ENCODE measurements at places on chromosomes 1 and 21.

DNA sequence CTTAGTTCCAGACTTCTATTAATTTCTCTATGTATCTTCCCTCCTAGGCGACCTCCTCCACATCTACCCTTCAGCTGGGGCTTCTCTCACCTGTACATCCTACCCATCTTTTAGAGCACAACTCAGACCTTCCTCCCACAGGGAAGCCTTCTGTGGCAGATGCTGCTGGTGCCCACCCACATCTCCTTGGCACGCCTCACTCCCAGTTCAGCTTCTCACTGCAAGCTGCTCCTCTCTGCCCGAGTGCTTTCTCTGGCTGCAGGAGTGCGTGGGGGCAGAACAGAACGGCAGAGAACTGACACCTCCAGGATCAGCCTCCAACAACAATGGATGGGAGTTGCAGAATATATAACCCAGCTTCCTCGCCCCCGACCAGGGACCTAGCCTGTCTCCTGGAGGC lies 36.5 kb downstream of the ZBTB18 start:
- no peak for DNase-seq

DNA sequence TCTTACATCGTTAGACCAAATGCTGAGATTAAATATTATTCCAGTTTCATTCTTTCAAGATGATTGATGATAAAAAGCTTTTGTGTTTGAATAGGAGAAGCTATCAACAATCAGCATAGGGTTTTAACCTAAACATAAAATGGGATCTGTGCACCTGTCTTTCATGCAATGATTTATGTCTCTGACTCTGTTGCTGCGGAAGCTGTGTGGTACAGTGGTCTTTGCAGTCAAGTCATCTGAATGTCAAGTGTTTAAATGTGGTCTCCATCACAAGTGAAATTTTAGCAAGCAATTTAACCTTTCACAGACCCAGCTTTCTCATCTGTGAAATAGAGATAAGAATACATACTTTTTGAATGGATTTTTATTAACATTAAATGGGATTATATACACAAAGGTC lies 107.2 kb downstream of the PLPPR5 start:
- DNase-seq = no peak

- DNase-seq = no peak
Observed at GRCh38 chr1:11156441-11156840, 32.7 kb upstream of the ANGPTL7 start.

DNA sequence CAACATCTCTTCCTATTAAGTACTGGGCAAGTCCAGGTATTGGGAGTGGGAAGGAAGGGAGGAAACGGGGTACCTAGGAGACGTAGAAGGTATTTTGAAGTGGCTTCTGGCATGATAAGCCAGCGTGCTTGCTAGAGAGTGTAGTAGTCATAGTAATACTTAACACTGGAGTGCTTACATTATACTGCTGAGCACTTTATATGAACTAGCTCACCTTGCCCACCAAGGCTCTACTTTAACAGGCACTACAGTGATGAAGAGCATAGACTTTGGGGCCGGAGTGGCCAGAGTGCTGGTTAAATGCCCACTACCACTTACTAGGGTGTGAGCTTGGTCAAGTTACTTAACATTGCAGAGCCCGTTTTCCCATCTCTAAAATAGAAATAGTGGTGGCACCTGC lies 61.7 kb downstream of the ACP6 start:
- no peak for DNase-seq

- DNase-seq = no peak
Observed at GRCh38 chr1:1956101-1956500, 37.0 kb upstream of the TMEM52 start.

- no peak for DNase-seq
Observed at GRCh38 chr1:85339656-85340399, 63.4 kb upstream of the BCL10 start.

DNA sequence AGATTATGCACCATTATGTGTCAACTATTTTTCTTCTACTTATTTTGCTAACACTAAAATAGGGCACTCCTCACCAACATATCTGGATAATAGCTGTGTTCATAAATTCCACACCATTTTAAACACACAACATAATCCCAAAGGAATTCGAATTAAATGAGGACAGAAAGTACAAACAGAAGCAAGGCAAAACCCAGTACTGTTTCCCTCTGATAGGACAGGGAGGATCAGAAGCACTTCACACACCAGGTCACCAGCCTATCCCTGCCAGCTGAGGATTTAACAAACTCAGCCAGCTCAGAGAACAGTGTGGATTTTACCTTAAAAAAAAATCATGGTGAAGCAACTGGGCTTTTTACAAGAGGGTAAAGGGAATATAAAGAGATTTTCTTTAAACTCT lies 20.0 kb downstream of the CRYZ start:
- no peak for DNase-seq

DNA sequence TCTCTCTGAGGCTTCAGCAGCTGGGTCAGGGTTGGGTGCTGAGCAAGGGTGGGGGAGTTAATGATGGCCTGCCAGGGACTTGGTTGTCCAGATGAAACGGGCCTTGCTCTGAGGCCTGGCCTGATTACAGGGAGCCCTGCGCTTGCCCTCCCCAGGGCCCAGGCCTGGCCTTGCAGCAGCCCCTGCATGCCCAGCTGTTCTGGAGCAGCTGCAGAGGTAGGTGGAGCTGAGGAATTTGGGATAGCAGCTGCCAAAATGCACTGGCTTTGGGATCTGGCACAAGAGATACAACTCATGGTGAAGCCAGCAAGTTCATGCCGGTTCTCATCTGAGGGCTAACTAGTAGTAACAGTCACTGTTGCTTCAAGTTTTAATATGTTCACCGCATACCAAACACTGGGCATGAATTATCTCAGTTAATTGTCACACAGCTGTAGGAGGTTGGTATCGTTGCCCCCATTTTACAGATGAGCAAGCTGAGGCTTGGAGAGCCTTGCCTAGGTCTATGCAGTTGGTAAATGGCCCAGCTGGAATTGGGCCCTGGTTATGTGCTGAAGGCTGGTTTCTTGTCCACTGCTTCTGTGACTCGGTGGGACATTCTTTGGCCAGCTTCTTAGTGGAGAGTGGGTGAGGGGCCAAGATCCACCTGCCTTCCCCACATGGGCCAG lies 7.3 kb upstream of the SERINC2 start:
- no peak for DNase-seq

- DNase-seq = no peak
Observed at GRCh38 chr21:17780539-17780938, 38.6 kb downstream of the C21orf91 start.

DNA sequence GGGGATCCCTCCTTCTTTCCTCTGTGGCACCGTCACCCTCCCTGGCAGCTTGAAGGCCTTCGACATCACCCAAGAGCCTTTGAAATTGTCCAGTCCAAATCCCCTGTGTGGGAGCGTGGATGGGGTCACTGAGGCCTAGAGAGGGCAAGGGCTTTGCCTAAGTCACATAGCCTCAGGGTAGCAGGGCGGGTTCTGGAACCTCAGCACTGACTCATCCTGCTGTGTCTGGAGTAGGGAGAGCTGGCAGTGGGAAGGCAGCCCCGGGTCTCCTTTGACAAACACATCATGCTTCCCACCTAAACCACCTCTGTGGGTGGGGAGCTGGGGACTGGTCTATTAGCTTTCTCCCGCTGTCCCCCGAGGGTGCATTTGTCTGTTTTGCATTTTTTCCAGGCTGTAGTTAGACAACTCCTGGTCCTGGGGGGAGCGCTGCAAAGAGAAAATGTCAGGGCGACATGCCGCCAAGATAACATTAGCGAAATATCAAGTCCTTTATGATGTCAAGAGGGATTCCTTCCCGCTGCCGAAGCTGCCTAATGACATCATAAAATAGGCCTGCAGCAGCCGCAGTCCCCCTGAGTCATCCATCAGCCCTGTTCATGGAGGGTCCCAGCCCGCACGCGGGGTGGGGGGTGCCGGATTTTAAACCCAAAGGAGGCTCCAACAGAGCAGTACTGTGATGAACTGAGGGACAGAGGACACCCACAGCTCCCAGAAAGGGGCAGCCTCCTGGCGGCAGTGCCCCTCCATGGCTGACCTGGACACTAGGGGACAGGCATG lies 77.0 kb upstream of the POU3F1 start:
- DNase-seq = no peak

Measured in C1 segment of cervical spinal cord (tissue), 14 donors.